ENCODE measurements at places on chromosomes 6 and 20. TPM values are rescaled to one million over a fixed set of nuclear protein-coding genes. Genes with fewer than 3 reads are reported as not detected.

DNA sequence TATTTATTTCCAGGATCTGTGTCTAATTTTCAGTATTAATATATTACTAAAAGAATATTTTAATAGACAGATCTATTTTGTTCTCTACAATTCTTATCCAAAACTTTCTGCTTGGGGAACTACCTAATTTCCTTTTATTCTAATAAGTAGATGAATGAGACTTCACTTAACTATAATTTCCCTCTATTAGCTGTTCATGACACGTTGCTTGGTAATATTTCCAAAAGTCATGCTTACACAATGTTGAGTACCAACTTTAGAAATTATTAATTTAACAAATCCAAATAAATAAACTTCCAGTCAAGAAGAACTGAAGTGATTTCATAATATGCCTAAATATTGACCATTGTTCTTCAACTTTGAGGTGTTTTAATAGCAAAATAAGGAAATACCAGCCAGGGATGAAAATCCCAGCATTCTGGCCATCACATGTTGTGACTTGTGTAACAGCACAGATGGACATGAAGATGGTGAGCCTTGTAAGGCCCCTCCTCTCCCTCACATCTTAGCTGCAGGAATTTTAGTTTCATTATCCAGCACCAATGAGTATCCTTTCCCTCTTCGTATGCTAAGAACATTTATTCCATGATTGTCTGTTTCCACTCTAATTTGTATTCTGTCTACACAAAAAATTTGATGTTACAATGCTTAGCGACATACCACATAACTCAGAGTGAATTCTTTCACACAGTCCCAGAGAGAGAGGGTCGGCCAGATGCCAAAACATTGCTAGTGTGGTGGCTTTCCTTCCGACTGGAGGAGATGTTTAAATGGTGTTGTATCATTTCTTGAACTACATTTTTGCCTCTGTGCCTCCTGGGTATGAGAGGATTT is 137.5 kb downstream of the FOXA2 start:
- no peak for DNase-seq

DNA sequence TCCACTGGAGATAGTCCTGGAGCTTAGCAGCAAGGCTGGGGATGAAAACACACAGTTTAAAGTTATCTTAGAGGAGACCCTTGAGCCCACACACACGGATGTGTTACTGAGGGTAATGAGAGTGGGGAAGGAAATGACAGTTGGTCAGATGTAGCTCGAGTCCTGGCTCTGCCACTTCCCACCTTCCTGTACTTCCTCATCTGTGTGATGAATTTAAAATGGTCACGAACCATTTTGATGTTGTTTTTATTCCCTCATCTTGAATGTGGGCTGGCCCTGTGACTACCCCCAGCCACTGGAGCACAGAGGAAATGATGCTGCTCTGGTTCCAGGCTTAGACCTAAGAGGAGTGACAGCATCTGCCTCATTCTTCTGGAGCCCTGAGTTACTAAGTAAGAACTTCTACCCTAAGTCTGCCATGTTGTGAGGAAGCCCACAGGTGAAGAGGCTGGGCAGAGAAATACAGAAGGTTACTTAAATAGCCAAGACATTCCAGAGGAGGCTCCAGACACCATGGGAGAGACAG is 141.2 kb downstream of the NRN1 start:
- no peak for DNase-seq

- no peak for DNase-seq
These were observed 773.6 kb upstream of the CHD6 start for GRCh38 chr20:42391807-42392206.

DNA sequence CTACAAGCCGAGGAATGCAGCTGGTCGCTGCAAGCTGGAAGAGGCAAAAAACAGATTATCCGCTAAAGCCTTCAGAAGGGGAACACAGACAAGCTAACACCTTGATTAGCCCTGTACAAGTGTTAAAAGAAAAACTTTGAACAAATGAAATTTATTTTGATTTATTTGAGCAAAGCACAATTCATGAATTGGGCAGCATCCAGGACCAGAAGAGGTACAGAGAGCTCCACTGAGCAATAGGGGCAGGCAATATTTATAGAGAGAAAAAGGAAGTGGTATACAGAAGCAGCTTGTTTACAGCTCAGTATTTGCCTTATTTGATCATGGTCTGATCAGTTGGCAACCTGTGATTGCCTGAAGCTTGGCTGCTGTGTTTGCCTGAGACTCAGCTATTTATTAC is 17.6 kb downstream of the HLA-DOB start:
- no peak for DNase-seq

DNA sequence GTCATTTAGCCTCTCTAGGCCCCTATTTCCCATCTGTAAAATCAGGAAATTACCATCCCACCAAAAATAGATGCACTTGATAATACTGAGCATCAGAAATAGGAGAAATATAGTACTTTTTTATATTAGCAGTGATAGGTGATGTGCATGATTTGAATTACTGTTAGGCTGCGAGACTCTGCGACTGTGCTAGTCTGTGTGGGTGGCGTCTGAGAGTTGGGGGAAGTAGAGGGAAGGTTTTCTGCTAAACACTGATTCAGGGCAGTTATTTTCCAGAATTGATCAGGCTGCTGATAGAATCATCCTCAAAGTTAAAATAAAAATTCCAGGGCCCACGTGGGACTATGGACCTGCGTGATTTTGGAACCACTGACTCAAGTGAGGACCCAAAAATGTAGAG is 60.4 kb upstream of the ARMH2 start:
- no peak for DNase-seq

GRCh38 chr20:57212534-57213276 is 53.7 kb downstream of the BMP7 start:
- no peak for DNase-seq

- DNase-seq: no peak
These were observed 247.7 kb upstream of the FAM83B start for GRCh38 chr6:54598787-54599313.

DNA sequence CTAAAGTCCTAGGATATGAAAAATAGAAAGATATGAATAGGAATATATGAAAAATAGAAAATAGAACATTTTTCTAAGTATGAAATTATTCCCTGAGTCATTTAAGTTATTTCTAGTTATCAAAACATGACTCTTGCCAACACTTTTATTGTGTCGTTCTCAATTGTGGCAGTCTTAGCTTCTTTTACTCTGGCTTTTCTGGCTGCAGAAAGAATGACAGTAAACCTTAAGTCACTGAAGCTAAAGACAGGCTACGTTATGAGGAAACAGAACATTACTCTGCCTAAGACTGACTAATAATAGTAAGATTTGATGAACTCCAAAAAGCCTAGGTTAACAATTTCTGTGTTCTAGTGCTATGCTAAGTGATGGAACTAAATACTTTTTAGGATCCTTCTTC is 74.6 kb downstream of the AIG1 start:
- DNase-seq: no peak

DNA sequence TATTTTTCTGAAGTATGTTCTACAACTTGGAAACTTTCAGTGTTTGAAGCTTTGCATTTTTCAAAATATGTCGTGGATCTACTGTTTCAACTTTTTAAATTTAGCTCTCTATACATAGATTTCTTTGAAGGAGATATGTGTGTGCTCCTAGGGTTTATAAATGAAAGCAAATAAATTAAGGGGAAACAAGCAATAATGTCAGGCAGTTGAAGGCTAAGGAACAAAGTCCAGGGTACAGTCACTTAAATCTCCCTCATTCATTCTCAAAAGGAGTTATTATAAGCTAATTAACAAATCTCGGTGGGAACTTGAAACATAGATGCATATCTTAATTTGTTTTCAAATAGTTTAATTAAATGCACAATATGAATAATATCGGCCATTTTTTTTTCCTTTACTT is 79.4 kb downstream of the SAMD5 start:
- DNase-seq: no peak

GRCh38 chr6:7258231-7258763 is 54.7 kb downstream of the SSR1 start:
- DNase-seq: peak; percentile 39

DNA sequence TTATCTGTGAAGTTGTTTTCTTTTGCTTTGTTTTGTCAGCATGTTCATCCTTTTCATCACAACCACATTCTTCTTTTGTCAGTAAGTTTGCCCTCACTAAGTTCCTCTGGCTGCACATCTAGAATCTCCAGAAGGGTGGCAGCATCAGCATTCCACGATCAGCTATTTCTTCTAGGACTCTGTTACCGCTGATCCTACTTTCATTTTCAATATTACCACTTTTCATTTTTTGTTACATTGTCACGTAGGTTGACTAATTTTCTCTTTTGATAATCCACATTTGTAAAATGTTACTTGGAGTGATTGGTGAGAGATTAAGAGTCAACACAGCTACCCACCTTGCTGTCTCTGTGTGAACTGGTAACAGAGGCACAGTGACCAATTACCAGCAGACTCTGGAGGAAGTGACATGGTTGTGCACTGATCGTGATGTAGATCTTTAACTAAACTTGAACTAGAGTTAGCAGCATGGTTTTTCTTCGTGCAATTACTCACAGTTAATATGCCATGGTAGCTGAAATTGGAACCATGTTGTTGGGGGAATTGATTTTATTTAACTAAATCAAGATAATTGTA is 307.9 kb upstream of the SLC35B3 start:
- DNase-seq: no peak

DNA sequence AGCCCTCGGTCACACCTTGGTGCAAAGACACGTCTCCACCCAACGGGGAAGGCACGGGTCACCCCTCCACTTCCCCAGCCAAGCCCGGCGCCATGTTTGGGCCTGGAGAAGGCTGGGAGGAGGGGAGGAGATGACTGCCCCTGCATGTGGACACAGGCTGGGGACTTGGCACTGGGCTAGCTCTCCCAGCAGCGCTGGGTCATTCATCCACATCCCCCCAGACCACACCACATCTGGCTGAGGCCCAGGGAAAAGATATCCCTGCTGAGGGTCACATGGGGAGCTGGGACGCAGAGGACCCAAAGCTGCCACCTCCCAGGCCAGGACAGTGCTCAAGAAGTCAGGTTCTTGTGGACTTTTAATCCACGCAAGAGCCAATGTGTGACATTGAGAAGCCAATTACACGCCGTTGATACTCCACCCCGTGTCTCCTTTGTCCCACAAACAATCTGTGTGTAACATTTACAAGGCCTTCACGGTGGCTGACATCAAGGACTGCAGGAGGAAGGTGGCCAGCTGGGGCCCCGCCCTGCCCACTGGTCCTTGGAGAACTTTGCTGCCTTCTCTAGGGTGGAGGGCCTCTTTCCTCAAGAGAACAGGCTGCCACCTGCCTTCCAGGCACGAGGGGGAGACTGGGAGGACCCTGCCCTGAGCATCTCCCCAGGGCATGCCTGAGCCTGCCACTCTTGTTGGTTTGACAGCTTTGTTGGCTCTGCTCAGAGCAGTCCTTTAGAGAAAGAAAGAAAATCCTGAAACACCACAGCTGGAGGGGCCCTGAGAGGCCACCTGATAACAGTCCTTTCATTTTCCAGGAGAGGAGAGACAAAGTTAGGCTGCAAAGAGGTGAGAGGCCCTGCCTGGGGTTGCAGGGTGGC is 5.3 kb upstream of the IP6K3 start:
- DNase-seq: no peak

ALDH8A1 gene
- 175 TPM for total RNA-seq

CRISP2 gene
- not detected for total RNA-seq

TXLNB gene
- 0.18 TPM for total RNA-seq

PM20D2 gene
- total RNA-seq: 5.2 TPM

Data from right lobe of liver (tissue), 6 donors.